ENCODE measurements at places on chromosomes 13 and 19.

GRCh38 chr19:56377105-56377924, 16.0 kb downstream of the ZNF582 start:
- no peak for DNase-seq
- H3K36me3 ChIP-seq: peaks cover 67% of the 10 kb centered on the region
- H3K4me1 ChIP-seq: no peaks in the 10 kb centered on the region
- no peak overlapping the region for H3K27ac ChIP-seq

DNA sequence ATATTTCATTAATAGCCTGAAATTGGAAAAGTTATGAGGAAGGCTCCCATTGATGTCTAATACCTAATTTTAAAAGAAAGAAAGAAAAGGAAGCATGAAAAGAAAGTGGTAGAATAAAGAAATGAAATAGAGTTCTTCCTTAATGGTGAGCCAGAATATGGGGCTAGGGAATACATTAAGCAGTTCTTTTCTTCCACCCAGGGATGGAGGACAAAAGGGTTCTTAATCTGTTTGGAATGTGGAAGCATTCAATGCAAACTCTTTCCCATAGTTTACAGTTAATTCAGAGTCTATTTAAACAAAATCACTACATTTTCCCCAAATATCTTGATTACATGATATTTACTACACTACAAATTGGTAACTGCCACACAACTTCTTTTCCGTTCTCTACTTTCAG, 18.4 kb upstream of the ZMYM2 start:
- DNase-seq: no peak
- H3K27me3 ChIP-seq: peaks cover 3% of the 10 kb centered on the region
- H3K36me3 ChIP-seq: no peaks in the 10 kb centered on the region

GRCh38 chr13:114015111-114015968, 41.5 kb upstream of the C13orf46 start:
- no peaks in the 10 kb centered on the region for H3K27me3 ChIP-seq
- H3K36me3 ChIP-seq: peaks cover 68% of the 10 kb centered on the region
- no peak overlapping the region for H3K4me3 ChIP-seq
- H3K27ac ChIP-seq: no peak overlapping the region

DNA sequence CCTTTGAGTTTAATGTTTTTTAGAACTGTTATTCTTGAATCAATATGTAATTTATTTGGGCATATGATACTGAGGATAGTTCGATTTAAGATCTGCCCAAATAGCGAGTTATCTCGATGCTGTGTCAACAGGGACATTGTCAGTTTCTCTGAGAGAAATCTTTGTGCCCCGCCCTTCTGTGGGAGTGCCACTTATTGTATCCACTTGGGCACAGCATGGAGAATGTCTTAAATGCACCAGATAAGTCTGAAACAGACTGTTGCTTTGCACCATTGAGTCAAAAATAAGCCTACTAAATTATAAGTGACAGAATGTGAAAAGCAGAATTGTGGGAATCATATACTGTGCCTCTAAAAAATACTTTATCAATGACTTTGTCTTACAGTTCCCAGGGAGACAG, 45.6 kb downstream of the RNASEH2B start:
- no peaks in the 10 kb centered on the region for H3K27me3 ChIP-seq
- no peaks in the 10 kb centered on the region for H3K36me3 ChIP-seq
- H3K4me1 ChIP-seq: no peaks in the 10 kb centered on the region
- no peak for DNase-seq
- H3K4me3 ChIP-seq: no peak overlapping the region
- no peak overlapping the region for H3K27ac ChIP-seq

GRCh38 chr13:48801255-48801654, 147.5 kb downstream of the CYSLTR2 start:
- no peak overlapping the region for H3K27ac ChIP-seq
- no peak for DNase-seq
- H3K27me3 ChIP-seq: no peaks in the 10 kb centered on the region
- H3K36me3 ChIP-seq: no peaks in the 10 kb centered on the region

- no peaks in the 10 kb centered on the region for H3K36me3 ChIP-seq
- H3K27me3 ChIP-seq: no peaks in the 10 kb centered on the region
- DNase-seq: no peak
- no peak overlapping the region for H3K4me3 ChIP-seq
These were observed 188.9 kb downstream of the KCTD12 start for GRCh38 chr13:76697288-76697687.
